Colonic mucosa (tissue), 4 donors: ENCODE measurements at places on chromosomes 2 and 18.

GRCh38 chr2:240514631-240515030 is 43.2 kb downstream of the ANKMY1 start:
- H3K36me3 ChIP-seq: no peaks in the 10 kb centered on the region
- DNase-seq: no peak
- no peak overlapping the region for H3K27ac ChIP-seq
- no peaks in the 10 kb centered on the region for H3K27me3 ChIP-seq
- H3K4me1 ChIP-seq: no peaks in the 10 kb centered on the region

- no peaks in the 10 kb centered on the region for H3K36me3 ChIP-seq
- no peaks in the 10 kb centered on the region for H3K4me1 ChIP-seq
- H3K27me3 ChIP-seq: no peaks in the 10 kb centered on the region
These were observed 291.5 kb downstream of the PTH2R start for GRCh38 chr2:208698114-208698513.

DNA sequence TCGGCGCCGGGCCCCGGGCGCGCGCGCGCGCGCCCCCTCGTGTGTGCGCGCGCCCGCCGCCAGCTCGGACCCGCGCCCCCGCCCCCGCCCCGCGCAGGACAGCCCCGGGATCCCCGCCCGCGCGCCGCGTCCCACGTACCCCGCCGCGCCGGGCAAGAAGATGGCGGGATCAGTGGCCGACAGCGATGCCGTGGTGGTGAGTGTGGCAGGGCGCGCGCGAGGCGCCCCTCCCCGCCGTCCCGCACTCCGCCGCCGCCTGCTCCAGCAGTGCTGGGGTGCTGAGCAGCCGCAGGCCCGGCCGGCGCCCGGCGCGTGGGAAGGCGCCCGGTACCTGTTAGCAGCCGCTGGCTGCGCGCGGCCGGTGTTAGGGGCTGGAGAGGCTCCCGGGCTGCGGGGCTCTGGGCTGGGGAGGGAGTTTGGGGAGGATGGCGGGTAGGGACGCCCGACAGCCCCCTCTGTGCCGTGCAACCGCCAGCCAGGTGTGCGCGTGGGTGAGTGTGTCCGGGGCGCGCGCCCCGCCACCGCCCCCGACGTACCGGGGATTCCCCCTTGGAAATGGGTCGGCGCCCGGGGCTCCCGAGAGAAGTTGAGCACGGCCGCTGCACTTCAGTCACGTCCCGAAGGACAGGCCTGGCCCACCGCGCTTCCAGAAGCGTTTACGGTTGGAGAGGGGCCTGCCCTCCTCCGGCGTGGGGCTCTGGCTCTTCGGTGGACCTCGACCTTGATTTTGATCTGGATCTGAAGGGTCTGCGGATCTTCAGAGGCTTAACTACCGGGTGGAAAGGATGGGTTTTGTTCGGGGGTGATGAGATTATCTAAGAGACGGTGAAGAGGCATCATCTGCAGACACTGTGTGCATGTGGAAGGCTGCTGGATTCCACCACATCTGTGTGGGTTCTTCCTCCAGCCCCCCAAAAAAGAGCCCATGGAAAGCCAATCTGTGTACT is 697 bp downstream of the LGALSL start:
- no peaks in the 10 kb centered on the region for H3K27me3 ChIP-seq
- no peaks in the 10 kb centered on the region for H3K36me3 ChIP-seq
- peaks cover 6% of the 10 kb centered on the region for H3K4me1 ChIP-seq
- peak overlapping the region; percentile 78 for H3K4me3 ChIP-seq
- peak overlapping the region; percentile 93 for H3K27ac ChIP-seq
- peak; percentile 56 for DNase-seq

DNA sequence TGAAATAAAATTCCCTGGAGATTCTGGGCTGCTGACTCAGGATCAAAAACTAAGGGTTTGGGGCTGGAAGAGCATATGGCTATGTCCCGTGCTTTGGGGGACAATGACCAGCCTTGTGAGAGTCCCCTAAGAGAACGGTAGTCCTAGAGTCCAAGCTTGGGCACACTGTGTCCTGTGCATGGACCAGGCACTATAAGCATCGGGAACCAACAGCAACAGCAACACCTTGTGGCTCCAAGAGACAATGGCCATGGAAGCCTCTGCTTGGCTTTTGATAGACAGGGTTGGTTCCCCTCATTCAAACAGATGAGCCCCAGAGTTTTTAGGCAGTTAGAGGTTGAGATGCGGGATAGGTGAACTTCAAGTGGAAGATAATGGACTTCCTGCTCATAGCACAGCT is 294.4 kb upstream of the CHAC2 start:
- H3K36me3 ChIP-seq: no peaks in the 10 kb centered on the region
- H3K4me3 ChIP-seq: no peak overlapping the region
- no peaks in the 10 kb centered on the region for H3K27me3 ChIP-seq
- H3K27ac ChIP-seq: no peak overlapping the region

GRCh38 chr18:60684843-60685513 is 312.4 kb upstream of the MC4R start:
- H3K27ac ChIP-seq: no peak overlapping the region
- no peaks in the 10 kb centered on the region for H3K36me3 ChIP-seq
- H3K4me1 ChIP-seq: no peaks in the 10 kb centered on the region
- no peak for DNase-seq

DNA sequence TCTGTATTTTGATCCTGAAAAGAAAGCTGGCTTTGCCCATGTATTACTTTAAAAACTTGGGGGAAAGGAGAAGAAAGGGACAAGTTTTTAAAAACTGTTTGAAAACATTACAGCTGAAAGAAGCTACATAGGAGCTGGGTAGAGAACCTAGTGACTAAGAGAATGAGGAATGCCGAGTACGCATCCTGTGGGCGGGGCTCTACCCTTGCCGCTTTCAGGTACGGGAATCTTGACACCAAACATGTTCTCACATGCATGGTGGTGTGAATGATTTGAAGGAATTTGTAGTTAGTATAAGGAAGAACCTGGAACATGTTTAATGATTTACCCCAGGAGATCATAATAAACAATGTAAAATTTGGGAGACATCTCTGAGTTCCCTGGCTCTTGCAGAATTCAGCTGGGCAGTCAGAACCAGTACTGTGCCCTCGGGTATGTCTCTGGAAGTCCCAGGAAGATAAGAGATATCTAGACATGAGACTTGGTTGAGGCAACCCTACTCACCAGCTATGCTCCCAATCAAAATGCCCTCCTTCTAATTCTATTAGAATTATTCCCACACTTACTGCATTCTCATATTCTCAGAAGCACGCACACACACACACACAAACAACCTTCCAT is 16.5 kb upstream of the TGFA start:
- no peaks in the 10 kb centered on the region for H3K4me1 ChIP-seq
- H3K27me3 ChIP-seq: no peaks in the 10 kb centered on the region
- H3K4me3 ChIP-seq: no peak overlapping the region
- H3K36me3 ChIP-seq: no peaks in the 10 kb centered on the region
- H3K27ac ChIP-seq: no peak overlapping the region

GRCh38 chr18:75161256-75162028 is 47.5 kb downstream of the PTGR3 start:
- no peaks in the 10 kb centered on the region for H3K27me3 ChIP-seq
- peak overlapping the region; percentile 53 for H3K4me3 ChIP-seq
- no peaks in the 10 kb centered on the region for H3K36me3 ChIP-seq
- H3K4me1 ChIP-seq: no peaks in the 10 kb centered on the region
- no peak overlapping the region for H3K27ac ChIP-seq

DNA sequence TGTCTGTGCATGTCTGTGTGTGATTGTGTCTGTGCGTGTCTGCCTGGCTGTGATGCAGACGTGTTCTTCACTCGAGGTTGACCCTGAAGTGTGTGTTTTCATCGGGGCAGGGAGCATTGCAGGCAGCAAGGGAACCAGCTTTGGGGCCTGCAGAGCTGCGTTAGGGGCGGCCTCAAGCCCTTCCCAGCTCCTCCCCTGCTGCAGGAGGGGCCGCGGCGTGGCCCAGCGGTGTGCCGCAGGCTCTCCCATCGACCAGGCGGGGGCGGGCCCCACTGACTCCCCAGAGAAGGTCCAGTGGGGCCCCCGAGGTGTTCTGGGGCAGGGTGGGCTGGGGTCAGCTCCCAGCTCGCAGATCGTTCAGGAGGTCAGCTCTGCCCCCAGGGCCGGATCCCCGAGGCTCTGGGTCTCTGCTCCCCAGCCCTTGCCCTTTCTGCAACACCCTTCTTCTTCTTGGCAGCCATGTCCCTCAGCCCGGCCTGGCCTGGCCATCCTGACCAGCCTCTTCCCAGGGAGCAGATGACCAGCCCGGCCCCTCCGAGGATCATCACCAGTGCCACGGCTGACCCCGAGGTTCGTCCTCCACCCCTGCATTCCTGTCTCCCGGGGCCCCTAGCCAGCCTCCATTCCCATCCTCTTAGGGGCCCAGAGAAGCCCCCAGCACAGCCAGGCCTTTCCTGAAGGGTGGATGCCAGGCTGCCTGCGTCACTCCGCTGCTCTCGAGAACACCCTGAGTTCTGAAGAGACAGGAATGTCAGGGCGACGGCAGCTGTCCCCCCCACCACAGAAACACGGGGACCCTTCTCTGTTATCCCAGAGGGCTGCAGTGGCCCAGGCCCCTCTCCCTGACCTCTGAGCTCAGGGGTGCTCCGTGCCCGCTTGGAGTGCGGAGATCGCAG is 11.1 kb upstream of the KLHL30 start:
- no peaks in the 10 kb centered on the region for H3K4me1 ChIP-seq
- DNase-seq: no peak
- no peak overlapping the region for H3K4me3 ChIP-seq
- H3K36me3 ChIP-seq: no peaks in the 10 kb centered on the region
- no peak overlapping the region for H3K27ac ChIP-seq

DNA sequence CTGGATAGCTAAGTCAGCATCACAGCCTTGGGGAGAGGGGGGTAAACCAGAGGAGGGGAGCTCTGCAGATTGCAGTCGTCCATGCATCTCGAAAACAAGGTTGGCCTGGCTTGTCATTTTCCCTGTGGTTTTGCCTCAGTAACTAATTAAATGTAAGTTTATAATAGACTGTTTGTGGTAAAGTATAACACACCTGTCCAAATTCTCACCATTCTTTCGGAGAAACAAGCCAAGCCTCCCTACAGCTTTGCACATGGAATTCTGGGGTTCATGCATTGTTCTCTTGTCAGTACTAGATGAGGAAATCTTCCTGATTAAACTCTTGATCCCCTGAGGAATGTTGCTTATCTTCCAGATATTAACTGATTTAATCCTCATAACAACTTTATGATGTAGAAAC is 1065.2 kb upstream of the FAM98A start:
- no peaks in the 10 kb centered on the region for H3K36me3 ChIP-seq
- no peaks in the 10 kb centered on the region for H3K4me1 ChIP-seq
- H3K4me3 ChIP-seq: no peak overlapping the region
- H3K27ac ChIP-seq: no peak overlapping the region

GRCh38 chr2:39615675-39616074 is 50.0 kb upstream of the TMEM178A start:
- no peak overlapping the region for H3K27ac ChIP-seq
- no peaks in the 10 kb centered on the region for H3K4me1 ChIP-seq
- DNase-seq: no peak
- no peaks in the 10 kb centered on the region for H3K27me3 ChIP-seq
- no peak overlapping the region for H3K4me3 ChIP-seq

DNA sequence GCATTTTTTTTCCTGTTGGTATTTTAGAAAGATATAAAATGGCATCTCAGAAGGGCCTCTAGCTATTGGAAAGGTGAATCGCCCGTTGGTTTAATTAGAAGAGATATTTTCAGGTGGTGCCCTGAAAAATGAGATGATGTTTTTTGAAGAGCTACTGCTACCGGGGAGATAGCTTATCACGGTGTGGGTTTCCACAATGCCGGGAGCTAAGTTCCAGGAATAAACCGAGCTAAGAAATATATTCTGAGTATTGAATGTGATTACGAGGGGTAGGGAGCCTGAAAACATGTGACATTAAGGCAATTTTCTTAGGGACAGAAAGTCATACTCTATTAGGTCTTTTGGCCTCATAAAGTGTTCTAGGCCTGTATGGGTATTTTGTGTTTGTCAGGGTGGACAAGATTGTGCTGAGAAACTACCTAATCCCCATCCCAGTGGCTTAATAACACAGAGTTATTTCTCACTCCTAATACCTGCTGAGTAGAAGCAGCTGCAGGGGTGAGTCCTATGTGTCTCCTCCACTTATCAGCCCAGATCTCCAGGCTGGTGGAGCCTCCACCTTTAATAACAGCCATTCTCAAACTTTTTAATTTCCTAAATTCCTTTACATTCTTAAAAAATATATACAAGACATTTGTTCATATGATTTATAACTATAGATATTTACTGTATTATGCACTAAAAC is 150.2 kb downstream of the LRRTM1 start:
- no peak overlapping the region for H3K27ac ChIP-seq
- no peaks in the 10 kb centered on the region for H3K4me1 ChIP-seq
- DNase-seq: no peak
- no peak overlapping the region for H3K4me3 ChIP-seq
- H3K36me3 ChIP-seq: no peaks in the 10 kb centered on the region

DNA sequence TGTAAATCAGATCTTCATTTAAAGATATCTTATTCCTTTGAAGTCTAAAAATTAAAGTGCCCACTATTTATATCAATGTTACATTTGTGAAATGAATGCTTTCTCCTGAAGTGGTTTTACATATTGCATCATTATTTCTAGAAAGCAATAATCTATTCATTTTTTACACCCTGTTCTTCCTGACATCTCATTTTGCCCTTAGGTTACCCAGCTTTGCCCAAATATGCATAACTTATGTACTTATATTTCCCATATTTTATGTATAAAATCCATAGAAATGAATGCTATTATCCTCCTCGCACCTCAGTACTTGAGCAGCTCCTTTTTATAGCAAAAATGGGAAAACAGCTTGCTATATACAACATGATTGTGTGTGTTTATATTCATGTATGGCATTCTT is 396.5 kb upstream of the DSEL start:
- no peaks in the 10 kb centered on the region for H3K36me3 ChIP-seq
- no peak overlapping the region for H3K27ac ChIP-seq
- no peaks in the 10 kb centered on the region for H3K4me1 ChIP-seq
- H3K4me3 ChIP-seq: no peak overlapping the region
- DNase-seq: no peak
- H3K27me3 ChIP-seq: no peaks in the 10 kb centered on the region

GRCh38 chr18:42719221-42719620 is 396.3 kb downstream of the RIT2 start:
- H3K4me1 ChIP-seq: no peaks in the 10 kb centered on the region
- no peaks in the 10 kb centered on the region for H3K36me3 ChIP-seq
- H3K27me3 ChIP-seq: no peaks in the 10 kb centered on the region
- H3K27ac ChIP-seq: no peak overlapping the region
- no peak overlapping the region for H3K4me3 ChIP-seq

GRCh38 chr2:165698444-165698884 is 95.6 kb downstream of the GALNT3 start:
- no peaks in the 10 kb centered on the region for H3K27me3 ChIP-seq
- H3K4me1 ChIP-seq: no peaks in the 10 kb centered on the region
- DNase-seq: peak; percentile 36
- no peak overlapping the region for H3K4me3 ChIP-seq

- DNase-seq: no peak
These were observed 115.6 kb downstream of the CACNB4 start for GRCh38 chr2:151983221-151983620.

GRCh38 chr18:59040770-59041148 is 98.9 kb upstream of the SEC11C start:
- H3K27me3 ChIP-seq: no peaks in the 10 kb centered on the region
- no peaks in the 10 kb centered on the region for H3K4me1 ChIP-seq
- H3K36me3 ChIP-seq: no peaks in the 10 kb centered on the region
- no peak for DNase-seq
- no peak overlapping the region for H3K27ac ChIP-seq
- H3K4me3 ChIP-seq: no peak overlapping the region
